ENCODE measurements at places on chromosomes 3 and 15.

DNA sequence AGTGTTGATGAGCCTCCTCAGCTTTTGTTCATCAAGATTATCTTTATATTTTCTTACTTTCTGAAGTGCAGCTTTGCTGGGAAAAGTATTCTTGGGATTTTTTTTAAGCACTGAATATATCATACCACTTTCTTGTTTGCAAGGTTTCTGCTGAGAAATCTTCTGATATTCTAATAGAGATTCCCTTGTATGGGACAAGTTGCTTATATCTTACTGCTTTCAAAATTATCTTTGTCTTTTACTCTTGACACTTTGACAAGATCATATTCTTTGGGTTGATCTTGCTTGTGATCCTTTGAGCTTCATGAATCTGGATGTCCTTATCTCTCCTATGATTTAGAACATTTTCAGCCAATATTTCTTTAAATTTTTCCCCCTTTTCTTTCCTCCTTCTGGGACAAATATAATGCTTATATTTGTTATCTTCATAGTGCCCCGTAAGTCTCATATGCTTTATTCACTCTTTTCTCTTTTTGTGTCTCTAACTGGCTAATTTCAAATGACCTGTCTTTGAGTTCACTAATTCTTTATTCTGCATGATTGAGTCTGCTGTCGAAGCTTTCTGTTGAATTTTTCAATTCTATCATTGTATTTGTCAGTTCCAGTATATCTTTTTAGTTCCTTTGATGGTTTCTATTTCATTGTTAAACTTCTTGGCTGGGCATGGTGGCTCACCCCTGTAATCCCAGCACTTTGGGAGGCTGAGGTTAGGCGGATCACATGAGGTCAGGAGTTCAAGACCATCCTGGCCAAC is 211.4 kb upstream of the MANF start:
- no peak for DNase-seq

- no peak for DNase-seq
Measured at GRCh38 chr15:47602121-47602520, 115.2 kb upstream of the SEMA6D start.

- no peak for DNase-seq
Measured at GRCh38 chr3:188212308-188212969, 58.5 kb downstream of the LPP start.

DNA sequence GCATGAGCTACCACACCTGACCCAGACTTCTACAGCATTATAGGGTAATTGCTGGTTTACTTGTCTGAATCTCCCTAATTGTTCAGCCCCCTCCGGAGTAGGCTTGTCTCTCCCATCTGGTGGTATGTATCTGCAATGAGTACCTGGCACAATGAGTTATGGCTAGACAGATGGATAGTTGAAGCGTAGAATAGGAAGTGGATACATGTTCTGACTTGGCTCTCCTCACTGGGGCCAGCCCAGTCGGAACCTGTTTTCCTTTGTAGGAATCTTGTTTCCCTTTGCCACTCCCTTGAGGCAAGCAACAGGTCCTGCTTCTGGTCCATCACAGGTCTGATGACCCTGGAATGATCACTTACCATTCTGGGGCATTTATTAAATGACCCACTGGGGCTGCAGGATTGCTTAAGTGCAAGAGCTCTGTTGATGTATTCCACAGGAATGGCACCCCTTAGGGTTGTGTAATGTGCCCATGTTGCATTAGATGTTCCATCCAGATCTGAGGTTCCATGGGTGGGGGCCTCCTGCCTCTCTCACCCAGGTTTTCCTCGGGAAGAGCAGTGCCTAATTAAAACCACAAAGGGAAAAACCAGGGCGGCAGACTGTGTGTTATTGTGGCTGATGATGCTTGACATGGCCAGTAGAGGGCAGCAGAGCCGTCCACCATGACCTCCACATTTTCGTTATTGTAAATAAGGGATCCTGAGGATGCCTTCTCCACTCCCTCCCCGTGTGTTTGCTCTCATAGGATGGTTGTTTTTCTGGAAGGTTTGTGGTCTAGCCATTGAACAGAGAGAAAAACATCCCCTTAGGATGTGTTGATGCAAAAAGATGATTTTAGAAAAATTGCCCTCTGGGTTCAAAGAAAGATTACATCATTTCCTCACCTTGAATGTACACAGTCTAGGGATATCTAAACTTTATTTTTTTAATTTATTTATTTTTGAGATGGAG is 58.0 kb downstream of the CMTM8 start:
- DNase-seq, result no peak

DNA sequence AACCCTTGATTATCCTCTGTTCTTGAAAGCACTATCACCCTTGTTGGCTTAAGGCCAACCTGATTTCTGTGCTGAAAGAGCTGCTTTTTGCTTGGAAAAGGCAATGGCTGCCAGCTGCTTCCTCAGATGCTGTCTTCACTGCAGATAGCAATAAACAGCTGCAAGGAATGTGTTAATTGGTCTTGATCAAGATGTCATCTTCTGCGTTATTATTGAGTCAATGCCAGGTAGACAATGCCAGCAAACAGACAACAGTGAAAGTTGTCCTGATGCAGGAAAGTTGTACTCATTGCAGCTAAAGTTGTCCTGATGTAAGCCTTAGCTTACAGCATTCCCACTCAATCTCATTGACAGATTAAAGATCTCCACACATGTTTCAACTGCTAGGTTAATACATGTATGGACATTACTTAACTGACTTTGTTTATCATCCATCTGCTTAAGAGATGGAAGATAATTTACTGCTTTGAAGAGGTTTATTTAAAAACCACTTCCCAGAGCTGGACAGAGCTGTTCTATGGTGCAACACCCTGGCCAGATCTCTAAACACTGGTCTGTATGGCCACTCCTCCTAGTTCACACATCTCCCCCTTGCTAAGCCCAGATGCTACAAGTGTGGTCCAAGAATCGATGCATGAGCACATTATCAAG is 251.0 kb upstream of the MCTP2 start:
- no peak for DNase-seq

DNA sequence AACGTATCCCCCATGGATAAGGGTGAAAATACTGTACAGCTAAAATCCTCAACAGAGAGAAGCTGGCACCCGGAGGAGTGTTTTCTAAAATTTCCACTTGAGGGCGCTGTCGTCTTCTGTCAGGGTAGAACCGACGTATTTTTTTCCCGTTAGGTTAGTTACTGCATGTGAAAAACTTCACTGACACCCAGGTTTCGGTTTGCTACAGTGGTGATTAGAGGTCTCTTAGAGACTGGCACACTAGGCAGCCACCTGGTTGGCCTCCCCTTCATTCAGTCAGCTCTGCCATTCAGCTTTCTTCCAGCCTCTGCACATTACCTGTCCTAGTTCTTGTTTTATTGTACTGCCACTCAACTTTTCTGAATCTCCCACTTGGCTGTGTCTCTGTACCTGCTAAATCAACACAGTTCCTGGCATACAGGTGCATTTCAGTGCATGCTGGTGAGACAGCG is 18.4 kb downstream of the CCK start:
- DNase-seq, result no peak

DNA sequence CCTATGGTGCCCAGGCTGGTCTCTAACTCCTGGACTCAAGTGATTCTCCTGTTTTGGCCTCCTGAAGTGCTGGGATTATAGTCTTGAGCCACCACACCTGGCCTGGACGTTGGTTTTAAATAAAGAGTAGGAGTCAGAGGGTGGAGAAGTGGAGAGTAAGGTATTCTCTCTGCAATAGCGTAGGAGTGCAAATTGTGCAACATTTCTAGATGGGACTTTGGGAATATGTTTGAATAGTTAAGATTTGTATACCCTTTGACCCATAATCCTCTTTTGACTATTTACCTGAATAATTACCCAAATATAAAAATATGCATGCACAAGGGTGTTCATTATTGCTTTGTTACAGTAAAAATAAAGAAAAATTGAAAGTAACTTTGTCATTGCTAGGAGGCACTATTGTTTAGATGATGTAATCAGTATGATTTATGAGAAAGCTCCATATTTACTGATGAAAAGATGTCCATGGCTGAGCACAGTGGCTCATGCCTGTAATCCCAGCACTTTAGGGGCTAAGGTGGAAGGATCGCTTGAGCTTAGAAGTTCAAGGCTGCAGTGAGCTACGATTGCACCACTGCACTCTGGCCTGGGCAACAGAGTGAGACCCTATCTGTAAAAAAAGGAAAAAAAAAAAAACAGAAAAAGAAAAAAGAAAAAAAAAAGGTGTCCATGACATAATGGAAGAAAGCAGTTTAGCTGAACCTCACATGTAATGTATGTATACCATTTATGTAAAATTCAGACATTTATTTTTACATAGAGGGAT is 15.1 kb upstream of the XYLB start:
- DNase-seq, result no peak

GRCh38 chr3:128736601-128737000 is 10.6 kb downstream of the RAB7A start:
- DNase-seq, result no peak

- no peak for DNase-seq
Measured at GRCh38 chr3:174423936-174424335, 435.2 kb upstream of the NAALADL2 start.

DNA sequence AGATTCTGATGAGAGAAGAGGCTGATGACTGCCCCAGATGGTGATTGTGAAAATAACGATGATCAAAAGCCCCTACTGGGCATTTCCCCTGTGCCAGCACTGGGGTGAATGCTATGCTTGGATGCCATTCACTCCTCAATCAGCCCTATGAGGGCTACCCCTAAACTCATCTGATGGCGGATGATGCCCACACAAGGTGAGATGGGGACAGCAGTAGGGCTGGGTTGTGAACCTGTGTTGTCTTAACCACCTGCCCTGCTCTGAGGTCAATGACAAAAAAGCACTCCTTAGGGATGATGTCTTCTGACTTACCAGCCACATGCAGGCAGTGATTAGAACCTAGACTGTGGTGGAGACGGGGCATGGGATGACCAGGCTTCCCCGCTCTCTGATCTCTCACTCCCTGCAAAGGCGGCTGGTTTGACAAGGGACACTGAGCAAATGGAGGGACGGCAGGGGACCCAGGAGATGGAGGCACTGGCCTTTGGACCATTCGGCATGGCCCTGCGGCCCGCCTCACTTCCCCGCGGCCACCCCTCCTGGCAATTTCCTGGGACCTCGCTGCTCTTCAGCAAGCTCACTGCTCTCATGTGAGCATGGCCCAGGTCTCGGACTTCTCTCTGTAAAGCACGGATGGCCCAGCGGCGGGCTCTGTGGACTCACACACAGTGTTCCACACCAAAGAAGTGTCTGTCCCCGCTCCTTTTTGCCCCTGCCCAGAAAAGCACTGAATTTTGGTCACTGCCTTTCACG is 251.4 kb upstream of the LYSMD4 start:
- DNase-seq, result no peak

GRCh38 chr15:74716651-74717050 is 8.7 kb downstream of the CYP1A1 start:
- no peak for DNase-seq

DNA sequence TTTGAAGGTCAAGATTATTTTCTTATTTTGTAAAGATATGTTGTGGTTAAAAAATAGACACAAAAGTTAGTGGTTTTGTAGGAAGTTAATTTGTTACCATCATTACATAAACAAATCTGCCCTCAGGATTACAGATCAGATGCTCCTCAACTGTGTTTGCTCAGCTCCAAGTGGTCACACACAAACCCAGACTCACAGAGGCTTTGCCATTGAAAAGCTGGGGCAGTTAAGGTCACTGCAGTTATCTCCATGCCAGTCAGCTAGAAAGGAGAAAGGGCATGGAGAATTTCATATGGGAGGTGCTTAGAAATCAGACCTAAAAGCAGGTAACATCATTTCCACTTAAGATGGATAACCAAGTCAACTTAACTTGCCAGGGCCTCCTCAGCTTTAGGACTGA is 825.7 kb upstream of the GBE1 start:
- no peak for DNase-seq

- DNase-seq, result no peak
Measured at GRCh38 chr3:159187706-159188105, 385.9 kb downstream of the MFSD1 start.

- no peak for DNase-seq
Measured at GRCh38 chr3:176106380-176106779, 1090.9 kb downstream of the TBL1XR1 start.

DNA sequence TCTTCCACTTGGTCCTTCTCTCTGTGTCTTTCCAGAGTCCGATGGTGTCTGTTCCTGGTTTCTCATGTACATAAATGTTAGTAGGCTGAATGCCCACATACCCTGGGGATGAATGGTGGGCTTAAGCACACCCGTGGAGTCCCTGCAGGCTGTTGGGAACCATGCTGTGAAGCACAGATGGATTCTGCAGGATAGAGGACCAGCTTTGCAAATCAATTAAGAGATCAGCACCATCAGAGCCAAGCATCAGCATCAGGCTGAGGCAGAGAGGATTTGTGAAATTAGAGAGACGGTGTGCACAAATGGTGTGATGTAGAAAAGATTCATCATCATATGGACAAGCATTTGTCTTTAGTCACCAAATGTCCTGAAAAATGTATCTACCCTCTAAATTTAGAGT is 127.1 kb downstream of the SV2B start:
- DNase-seq, result no peak

DNA sequence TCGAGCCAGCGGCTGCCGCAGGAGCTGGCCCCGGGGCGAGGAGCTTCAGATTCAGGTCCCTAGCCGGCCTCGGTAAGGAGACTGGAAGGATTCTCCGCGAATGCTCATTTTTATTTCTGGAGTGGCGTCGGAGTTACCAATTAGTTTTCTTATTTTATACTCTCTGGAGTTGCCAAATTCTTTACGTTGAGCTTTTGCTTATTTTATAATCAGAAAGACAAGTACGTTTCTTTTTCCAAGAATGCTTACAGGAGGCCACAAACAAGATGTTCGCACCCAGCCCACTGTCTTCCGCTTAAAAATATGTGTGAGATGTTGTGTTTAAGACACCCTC is 453 bp upstream of the GPR156 start:
- no peak for DNase-seq

- DNase-seq, result no peak
Measured at GRCh38 chr3:118772547-118773011, 262.1 kb downstream of the IGSF11 start.

- DNase-seq, result no peak
Measured at GRCh38 chr15:78929536-78930264, 15.1 kb downstream of the CTSH start.

DNA sequence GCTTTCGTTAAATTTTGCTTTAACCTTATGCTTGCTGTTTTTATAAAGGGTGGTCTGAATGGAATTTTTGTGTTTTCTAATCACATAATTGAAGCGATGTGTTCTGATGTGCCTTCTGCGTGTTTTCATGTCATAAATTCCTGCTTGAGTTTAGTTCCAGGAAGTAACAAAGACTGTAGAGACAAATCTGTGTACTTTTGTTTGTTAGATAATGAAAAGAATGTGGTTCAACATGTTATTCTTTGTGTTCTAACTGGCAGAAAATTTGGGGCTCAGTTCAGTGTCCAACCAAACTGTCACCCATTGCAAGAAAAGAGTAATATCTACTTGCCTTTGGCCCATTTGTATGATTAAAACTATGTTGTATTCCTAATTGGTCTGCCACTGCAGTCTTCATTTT is 324.0 kb downstream of the DIPK2A start:
- no peak for DNase-seq
